ENCODE measurements at places on chromosomes 13 and 19. TPM values are rescaled to one million over a fixed set of nuclear protein-coding genes. Genes with fewer than 3 reads are reported as not detected.

The ZNF112 gene
- 4.3 TPM for total RNA-seq

The MAMSTR gene
- 1.6 TPM for total RNA-seq

The DMPK gene
- 223 TPM for total RNA-seq

The FBXO27 gene
- 3.0 TPM for total RNA-seq

The EDNRB gene
- 30.2 TPM for total RNA-seq

The IZUMO2 gene
- total RNA-seq: not detected

The SLITRK6 gene
- total RNA-seq: 17.0 TPM

The MCEMP1 gene
- total RNA-seq: 0.96 TPM

Measured in gastroesophageal sphincter (tissue), 4 donors.